Nephron progenitor cell (in vitro differentiated cells): ENCODE measurements at places on chromosomes 4 and X.

DNA sequence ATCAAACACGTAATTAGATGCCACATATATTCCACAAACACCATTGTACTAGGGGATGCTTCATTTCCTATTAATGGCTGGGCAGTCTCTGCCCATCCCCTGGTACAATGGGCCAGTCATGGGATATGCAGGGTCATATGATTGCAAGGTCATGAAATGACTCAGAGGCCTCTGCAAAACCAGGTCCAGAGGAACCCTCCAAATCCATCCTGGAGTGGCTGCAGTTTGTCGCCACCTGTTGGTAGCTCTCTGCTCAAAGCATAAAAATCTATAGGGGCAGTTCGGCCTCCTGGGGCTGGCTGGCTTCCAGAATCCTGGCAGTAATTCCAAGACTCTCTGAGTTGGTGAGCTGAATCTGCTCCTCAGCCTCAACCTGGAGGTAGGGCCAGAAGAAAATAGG is 22.9 kb upstream of the PUDP start:
- H3K4me1 ChIP-seq: no peaks in the 10 kb centered on the region
- DNase-seq: peak; percentile 13
- peaks cover 9% of the 10 kb centered on the region for H3K36me3 ChIP-seq
- H3K27me3 ChIP-seq: no peaks in the 10 kb centered on the region
- H3K4me3 ChIP-seq: no peak overlapping the region

GRCh38 chr4:100288161-100288560 is 97.9 kb upstream of the DDIT4L start:
- H3K27ac ChIP-seq: peak overlapping the region; percentile 89
- peaks cover 5% of the 10 kb centered on the region for H3K36me3 ChIP-seq
- H3K27me3 ChIP-seq: peaks cover 3% of the 10 kb centered on the region
- DNase-seq: no peak
- peaks cover 66% of the 10 kb centered on the region for H3K4me1 ChIP-seq

- no peaks in the 10 kb centered on the region for H3K27me3 ChIP-seq
- H3K4me3 ChIP-seq: no peak overlapping the region
- DNase-seq: no peak
- no peak overlapping the region for H3K27ac ChIP-seq
- H3K36me3 ChIP-seq: no peaks in the 10 kb centered on the region
Observed at GRCh38 chr4:169927280-169927679, 98.9 kb downstream of the MFAP3L start.

DNA sequence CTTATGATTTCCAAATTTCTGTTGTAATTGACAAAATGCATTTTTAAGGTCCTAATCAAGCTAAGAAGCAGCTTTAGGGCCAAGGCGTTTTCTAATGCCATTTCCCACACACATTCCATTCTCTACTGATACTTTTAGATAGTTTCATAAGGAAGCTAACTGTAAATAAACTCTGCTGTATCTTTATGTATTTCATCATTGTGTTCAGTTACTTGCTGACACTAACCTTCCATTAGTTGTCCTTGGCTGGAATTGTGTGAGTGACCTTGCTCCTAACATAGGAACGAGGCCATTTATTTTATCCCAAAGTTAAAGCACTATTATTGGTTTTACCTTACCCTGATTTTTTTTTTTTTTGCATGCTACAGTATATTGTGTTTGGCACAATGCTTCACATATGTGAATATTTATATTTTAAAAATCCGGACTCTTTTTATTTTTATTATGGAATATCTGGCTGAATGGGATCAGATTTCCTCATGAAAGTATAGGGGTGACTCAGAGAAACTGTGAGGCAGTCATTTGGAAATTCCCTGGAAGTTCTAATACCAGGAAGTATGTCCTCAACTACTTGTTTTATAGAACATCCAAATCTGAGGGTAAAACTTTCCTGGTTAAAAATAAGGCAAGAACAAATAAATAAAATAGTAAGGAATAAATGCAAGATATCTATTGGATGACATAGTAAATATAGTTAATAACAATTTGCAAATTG is 62.7 kb upstream of the SORBS2 start:
- H3K4me3 ChIP-seq: no peak overlapping the region
- no peaks in the 10 kb centered on the region for H3K36me3 ChIP-seq
- H3K27ac ChIP-seq: no peak overlapping the region

GRCh38 chr4:100386270-100386669 is 131.6 kb downstream of the EMCN start:
- no peaks in the 10 kb centered on the region for H3K4me1 ChIP-seq
- H3K27me3 ChIP-seq: no peaks in the 10 kb centered on the region
- no peaks in the 10 kb centered on the region for H3K36me3 ChIP-seq

DNA sequence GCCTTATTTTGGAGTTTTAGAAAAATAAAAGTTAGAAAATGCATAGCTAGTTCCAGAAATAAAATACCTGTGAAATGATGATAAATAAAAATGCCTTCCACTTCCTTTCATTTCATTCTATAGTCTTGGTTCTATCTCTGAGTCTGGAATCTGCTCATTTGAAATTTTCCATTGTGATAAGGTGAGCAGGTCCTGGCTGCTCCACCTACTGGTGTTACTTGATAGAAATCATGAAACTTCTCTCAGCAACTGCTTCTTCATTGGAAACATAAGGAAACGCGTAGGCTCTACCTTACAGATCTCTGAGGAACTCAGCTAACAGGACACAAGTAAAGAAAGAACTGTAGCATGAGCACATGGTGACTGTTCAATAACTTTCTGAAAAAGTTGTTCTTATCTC is 141.8 kb downstream of the DCHS2 start:
- H3K4me3 ChIP-seq: no peak overlapping the region
- no peaks in the 10 kb centered on the region for H3K4me1 ChIP-seq
- peaks cover 6% of the 10 kb centered on the region for H3K27me3 ChIP-seq
- no peak for DNase-seq

DNA sequence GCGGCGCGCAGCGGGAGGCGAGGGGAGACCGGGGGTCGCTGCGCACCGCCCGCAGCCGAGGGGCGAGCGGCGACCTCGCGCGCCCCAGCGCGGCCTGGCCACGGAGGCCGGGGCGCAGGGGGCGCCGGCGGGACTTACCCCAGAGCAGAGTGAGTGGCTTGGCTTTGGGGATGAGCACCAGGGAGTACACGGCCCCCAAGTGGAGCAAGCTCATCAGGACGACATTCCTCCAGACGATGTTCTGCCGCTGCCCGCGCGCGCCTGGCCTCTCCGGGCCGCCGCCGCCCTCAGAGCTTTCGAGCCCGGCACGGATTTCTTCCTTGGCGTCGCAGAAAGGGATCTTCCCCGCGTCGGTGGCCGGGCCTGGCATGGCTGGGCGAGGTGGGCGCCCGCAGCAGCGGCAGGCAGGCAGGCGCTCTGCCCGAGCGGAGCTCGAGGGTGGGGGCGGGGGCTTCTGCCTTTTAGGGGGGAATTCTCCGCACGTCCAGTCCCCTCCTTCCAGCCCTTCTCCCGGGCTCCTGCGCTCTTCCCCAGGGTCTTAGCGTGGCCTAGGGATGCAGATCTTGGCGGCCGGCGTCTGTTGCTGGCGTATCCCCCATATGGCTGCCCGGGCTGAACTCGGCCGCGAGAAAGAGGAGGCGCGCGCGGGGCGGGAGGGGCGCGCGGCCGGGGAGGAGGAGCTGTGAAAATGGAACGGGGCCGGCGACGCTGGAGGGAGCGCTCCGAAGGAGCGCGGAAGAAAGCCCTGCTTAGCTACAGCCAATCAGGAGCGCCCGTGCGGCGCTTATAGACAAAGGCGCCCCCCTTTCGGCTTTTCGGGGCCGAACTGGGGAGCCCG is at the start of gene SCD5:
SCD5 (minus strand) TSS at position 629 of the 838 bp plus-strand sequence; CDS start at position 370, 259 bp downstream.
- peak within 1 kb of the TSS; percentile 93 for H3K4me3 ChIP-seq
- peaks cover 4% of the 10 kb centered on the region for H3K36me3 ChIP-seq
- peak; percentile 75 for DNase-seq
- no peak within 1 kb of the TSS for H3K27ac ChIP-seq
- peaks cover 24% of the 10 kb centered on the region for H3K4me1 ChIP-seq

DNA sequence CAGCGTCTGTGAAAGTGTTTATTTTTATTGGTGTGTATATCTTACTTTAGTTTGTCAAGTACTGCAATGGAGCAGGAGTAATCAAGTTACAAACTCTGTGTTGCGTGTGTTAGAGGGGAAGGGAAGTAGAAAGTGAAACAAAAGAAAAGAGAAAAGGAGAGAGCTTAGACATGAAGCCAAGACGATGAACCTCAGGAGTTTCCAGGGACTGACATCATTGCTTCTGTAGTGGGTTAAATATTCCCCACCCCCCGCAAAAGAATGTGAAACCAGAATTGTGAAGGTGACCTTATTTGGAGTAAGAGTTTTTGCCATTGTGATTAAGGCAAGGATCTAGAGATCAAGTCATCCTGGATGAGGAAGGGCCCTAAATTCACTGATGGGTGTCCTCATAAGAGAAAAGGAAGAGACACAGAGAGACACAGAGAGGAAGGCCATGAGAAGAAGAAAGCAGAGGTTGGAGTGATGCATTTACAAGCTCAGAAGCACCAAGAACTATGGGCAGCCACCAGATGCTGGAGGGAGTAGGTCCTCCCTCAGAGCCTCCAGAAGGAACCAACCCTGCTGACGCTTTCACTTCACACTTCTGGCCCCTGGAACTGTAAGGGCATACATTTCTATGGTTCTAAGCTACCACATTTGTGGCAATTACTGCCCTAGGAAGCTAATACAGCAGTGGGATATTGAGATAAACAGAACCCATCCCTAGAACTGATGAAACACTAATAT is 173.6 kb upstream of the SFRP2 start:
- H3K27ac ChIP-seq: no peak overlapping the region
- H3K4me1 ChIP-seq: no peaks in the 10 kb centered on the region
- H3K27me3 ChIP-seq: peaks cover 5% of the 10 kb centered on the region
- H3K36me3 ChIP-seq: no peaks in the 10 kb centered on the region
- H3K4me3 ChIP-seq: no peak overlapping the region

DNA sequence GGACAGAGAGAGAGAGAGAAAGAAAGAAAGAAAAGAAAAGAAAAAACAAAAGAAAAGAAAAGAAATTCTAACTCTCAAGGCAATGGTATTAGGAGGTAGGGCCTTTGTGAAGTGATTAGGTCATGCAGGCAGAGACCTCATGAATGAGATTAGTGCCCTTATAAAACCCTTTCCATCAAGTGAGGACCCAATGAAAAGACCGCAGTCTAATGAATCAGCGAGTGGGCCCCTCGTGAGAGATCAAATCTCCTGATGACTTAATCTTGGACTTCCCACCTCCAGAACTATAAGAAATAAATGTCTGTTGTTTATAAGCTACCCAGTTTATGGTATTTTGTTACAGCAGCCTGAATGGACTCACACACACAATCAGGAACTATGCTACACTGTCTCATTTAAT is 16.9 kb downstream of the AASDH start:
- H3K27ac ChIP-seq: no peak overlapping the region
- no peak for DNase-seq
- no peak overlapping the region for H3K4me3 ChIP-seq
- peaks cover 55% of the 10 kb centered on the region for H3K36me3 ChIP-seq
- no peaks in the 10 kb centered on the region for H3K27me3 ChIP-seq

- H3K36me3 ChIP-seq: no peaks in the 10 kb centered on the region
- H3K27ac ChIP-seq: no peak overlapping the region
- H3K4me1 ChIP-seq: peaks cover 42% of the 10 kb centered on the region
- no peak overlapping the region for H3K4me3 ChIP-seq
- H3K27me3 ChIP-seq: peaks cover 14% of the 10 kb centered on the region
- DNase-seq: no peak
Observed at GRCh38 chr4:54497947-54498346, 159.8 kb upstream of the KIT start.

- H3K27ac ChIP-seq: no peak overlapping the region
- no peak for DNase-seq
Observed at GRCh38 chrX:124208660-124209059, 123.8 kb upstream of the TEX13D start.

DNA sequence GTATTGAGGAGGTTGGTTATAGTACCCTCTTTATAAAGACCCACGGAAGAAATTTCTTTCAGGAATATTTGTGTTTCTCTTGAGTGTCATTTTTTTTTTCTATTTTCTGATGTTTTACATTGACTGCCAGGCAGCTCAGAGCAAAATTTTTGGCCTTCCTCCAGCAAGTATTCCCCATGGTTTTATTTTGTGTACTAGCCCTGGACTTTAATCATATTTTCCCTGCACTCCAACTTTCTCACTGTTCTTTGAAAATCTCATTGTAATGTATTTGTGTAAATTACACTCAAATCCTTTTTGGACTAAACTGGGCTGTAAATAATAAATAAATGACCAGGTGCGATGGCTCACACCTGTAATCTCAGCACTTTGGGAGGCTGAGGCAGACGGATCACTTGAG is 45.6 kb upstream of the USP46 start:
- no peak overlapping the region for H3K4me3 ChIP-seq
- no peak for DNase-seq
- H3K4me1 ChIP-seq: no peaks in the 10 kb centered on the region

DNA sequence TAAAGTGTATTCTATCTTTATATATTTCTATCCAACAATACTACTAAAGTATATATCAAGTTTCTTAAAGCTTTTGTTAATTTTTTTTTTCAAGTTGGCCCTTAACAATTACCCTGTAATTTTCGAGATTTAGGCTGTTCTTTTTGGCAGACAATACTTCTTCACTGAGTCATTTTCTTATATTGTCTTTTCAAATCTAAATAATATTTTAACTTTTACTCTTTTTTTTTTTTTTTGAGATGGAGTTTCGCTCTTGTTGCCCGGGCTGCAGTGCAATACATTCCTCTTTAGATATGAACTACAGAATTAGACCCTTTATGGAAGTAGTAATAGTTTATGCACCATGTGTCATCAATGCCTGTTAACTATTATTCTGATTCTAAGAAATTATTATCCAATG is 120.7 kb downstream of the GLRA3 start:
- H3K27me3 ChIP-seq: peaks cover 5% of the 10 kb centered on the region
- no peak overlapping the region for H3K27ac ChIP-seq
- H3K36me3 ChIP-seq: no peaks in the 10 kb centered on the region
- no peaks in the 10 kb centered on the region for H3K4me1 ChIP-seq

GRCh38 chr4:4971796-4972195 is 47.5 kb downstream of the CYTL1 start:
- no peaks in the 10 kb centered on the region for H3K4me1 ChIP-seq
- no peak overlapping the region for H3K27ac ChIP-seq
- peaks cover 40% of the 10 kb centered on the region for H3K27me3 ChIP-seq
- no peak overlapping the region for H3K4me3 ChIP-seq
